Effector memory CD8-positive, alpha-beta T cell (primary cell): ENCODE measurements at places on chromosomes 7 and 10.

GRCh38 chr10:79137300-79137756 lies 68.6 kb downstream of the ZMIZ1 start:
- DNase-seq = no peak

GRCh38 chr7:121519548-121520521 lies 123.7 kb upstream of the FAM3C start:
- DNase-seq = no peak

GRCh38 chr7:461117-461452 lies 58.6 kb downstream of the PDGFA start:
- DNase-seq = no peak

DNA sequence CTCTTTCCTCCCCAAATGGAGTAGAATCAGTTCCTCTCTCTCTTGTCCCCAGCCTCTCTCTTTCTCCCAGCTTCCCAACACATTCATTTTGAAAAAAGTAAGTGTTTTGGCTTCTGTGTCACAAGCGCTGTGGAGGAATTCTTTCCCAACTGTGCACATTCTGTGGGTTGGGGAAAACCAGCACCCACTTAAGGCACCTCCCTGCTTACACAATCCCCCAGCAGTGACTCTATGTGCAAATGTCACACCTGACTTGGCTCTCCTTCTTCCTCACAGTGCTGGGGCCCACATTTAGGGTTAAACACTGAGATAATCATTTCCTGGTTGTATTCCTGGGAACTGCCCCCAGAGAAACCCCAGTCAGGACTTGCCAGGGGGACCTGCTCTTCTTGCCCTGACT lies 358.1 kb upstream of the ZNF32 start:
- DNase-seq = no peak

DNA sequence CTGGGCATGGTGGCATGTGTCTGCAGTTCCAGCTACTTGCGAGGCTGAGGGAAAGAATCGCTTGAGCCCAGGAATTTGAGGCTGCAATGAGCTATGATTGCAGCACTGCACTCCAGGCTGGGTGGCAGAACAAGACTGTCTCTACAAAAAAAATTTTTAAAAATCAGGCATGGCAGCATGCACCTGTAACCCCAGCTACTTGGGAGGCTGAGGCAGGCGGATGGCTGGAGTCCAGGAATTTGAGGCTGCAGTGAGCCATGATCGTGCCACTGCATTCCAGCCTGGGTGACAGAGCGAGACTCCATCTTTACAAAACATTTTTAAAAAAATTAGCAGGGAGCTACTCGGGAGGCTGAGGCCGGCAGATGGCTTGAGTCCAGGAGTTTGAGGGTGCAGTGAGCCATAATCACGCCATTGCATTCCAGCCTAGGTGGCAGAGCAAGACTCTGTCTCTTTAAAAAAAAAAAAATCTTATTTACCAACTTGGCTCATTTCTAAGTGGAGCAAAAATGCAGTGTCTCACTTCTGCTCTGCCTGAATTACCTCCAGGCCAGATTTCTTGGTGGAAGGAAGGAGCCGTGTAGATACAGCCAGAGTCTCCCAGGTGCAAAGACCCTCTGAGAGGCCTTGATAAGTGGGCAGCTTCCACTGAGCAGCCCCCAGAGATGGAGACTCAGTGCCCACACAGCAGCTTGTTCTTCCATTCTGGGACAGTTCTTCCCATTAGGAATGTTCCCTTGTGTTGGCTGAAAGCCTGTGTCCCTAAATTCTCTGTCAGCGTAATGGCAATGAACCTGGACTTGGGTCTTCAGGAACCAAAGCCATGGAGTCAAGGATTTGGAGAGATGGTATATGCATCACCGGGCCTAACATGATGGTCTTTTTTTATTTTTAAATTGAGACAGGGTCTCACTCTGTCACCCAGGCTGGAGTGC lies 30.0 kb downstream of the GTF2IRD1 start:
- DNase-seq = no peak

- DNase-seq = no peak
These were observed 224.2 kb upstream of the AUTS2 start for GRCh38 chr7:69374044-69374425.

GRCh38 chr10:60943316-60944057 lies 498 bp downstream of the RHOBTB1 start:
- DNase-seq = no peak

DNA sequence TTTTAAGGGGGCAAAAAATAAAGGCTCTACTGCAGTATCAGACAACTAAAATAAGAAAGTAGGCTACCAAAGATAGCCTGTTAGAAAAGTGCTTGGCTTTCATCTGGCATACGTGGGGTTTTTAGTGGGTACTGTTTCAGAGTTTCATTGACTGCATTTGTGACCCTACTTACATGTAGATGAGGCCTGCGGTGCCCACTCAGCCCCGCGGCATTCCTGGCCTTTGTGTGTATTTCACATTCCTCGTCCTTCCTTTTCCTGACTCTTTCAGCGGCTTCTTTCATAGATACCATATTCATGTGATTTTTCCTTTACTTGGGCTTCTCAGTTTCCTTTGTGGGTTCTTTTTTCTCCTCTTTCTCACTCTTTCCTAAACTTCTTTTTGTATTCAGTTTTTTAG lies 50.7 kb downstream of the UBE3C start:
- no peak for DNase-seq

GRCh38 chr10:18290651-18291313 lies 150.6 kb downstream of the CACNB2 start:
- no peak for DNase-seq
